NCI-H460 (cell line): ENCODE measurements at places on chromosomes 11 and 22. TPM values are rescaled to one million over a fixed set of nuclear protein-coding genes. Genes with fewer than 3 reads are reported as not detected.

DEPDC7 gene
- total RNA-seq, result 1.3 and 2.2 TPM in 2 replicates

ESAM gene
- 0.15 and 0.23 TPM in 2 replicates for total RNA-seq

MYRF gene
- total RNA-seq, result 0.30 and 0.35 TPM in 2 replicates

MOGAT2 gene
- not detected in 2 replicates for total RNA-seq

E2F8 gene
- total RNA-seq, result 1.2 TPM in 2 replicates

MPPED2 gene
- not detected in 2 replicates for total RNA-seq

NNMT gene
- total RNA-seq, result 3.2 and 3.6 TPM in 2 replicates

LRRN4CL gene
- total RNA-seq, result 0.02 TPM in 1 of 2 replicates, not detected in the other

PNPLA5 gene
- not detected in 2 replicates for total RNA-seq

SLC22A8 gene
- not detected in 2 replicates for total RNA-seq

OSM gene
- total RNA-seq, result 4.8 and 6.1 TPM in 2 replicates
